ENCODE measurements at places on chromosomes 5 and 9.

- DNase-seq: peak; percentile 14
Observed at GRCh38 chr9:96071076-96071814, 195.8 kb downstream of the ERCC6L2 start.

- no peak for DNase-seq
Observed at GRCh38 chr5:53481159-53481886, 894 bp downstream of the FST start.

DNA sequence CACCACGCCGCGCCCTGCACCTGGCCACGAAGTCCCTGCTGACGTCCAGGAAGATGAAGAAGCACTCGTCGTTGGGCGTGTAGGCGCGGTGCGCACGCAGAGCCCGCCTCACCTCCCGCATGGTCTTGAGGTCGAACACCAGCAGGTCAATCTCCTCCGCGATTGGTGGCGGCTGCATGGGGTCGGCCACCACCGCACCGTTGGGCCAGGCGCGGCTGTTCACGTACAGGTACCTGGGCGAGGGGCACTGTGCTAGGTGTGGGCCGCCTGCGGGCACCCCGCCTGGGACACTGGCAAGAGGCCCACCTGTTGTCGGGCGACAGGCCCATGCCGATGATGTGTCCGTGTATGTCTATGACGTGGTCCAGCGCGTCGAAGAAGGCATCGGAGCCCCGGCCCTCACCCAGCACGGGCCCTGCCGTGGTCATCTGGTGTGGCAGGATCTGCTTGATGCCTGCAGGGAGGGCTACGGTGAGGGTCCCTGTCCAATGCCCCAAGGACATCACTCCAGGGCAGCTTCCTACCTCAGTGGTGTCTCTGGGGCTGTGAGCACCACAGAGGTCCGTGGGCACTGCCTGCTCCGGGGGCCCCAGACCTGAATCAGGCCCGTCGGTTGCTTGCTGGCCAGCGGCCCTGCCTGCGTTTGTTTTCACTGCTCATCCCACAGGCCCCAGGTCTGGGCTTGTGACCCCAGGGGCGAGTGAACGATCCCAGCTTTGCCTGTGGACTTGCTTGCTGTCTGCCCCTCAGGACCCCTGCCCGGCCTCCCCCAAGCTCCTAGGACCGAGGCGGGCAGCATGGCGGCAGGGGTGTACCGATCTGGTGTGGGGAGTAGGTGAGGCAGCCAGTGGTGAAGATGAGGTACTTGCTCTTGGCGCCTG lies 3.1 kb downstream of the FBXW5 start:
- DNase-seq: no peak

DNA sequence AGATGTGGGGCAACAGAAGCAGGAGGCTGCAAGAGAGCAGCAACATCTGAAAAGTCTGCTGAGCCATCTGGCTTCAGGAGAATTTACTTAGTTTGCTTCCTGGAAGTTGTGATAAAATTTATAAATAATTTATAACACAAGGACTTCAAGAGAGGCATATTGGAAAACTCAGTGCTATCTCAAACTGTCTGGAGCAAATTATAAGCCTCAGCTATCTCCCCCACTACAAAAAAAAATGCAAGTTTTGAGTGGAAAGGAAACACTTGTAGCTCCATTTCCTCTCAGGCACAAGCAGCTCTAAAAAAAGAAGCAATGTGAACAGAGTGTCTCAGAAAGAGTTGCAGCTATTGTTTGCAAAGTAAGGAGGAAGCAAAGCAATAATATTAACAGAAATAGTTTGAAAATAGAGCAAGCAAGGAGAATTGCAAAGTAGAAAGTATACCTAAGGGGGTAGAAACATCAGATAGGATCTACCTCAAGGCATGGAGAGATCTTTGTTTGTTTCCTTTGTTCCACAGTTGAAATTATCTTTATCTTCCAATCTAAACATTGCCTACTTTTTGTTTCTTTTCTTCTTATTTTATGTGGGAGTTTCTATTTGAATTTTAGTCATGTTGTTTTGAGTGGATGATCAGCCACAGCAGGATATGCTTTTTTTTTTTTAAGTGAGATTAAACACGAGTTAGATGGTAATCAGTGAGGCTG lies 55.9 kb upstream of the IL6ST start:
- DNase-seq: no peak

- no peak for DNase-seq
Observed at GRCh38 chr5:87410931-87411330, 1.8 kb downstream of the CCNH start.

DNA sequence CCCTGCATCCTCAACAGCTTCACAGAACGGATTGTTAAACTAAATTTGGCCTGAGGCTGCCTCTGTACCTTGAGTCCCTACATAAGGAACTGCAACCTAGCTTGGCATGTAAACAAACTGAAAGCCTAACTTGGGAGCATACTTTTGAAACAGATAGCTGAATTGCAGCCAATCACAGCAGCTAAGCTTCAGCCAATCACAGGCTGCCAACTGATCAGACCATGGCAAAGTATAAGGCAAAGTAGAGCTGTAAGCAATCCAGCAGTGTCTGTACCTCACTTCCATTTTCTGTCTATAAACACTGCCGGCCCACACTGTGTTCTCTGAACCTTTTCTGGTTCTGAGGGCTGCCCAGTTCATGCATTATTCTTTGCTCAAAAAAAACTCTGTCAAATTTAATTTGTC lies 8.9 kb upstream of the ZNF483 start:
- DNase-seq: no peak

- DNase-seq: no peak
Observed at GRCh38 chr5:80739898-80740297, 85.1 kb upstream of the DHFR start.

DNA sequence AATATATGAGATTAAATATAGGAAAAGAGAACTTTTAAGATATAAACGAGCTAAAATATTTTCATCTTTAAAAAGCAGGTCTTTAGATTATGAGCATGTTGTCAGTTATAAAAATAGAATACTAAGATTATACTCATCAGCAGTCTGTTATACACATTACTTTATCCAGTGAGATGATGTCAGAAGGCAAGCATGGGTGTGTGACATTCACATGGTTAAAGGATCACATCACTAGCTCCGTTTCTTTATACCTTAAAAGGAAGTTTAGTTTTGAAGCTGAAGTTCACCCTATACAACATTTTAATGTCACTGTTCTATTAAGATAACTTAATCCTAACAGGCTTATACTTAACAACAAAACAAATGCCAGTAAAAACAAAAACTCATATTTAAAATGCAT lies 59.6 kb downstream of the RICTOR start:
- no peak for DNase-seq

- DNase-seq: peak; percentile 21
Observed at GRCh38 chr9:127505396-127506116, 54.2 kb downstream of the LRSAM1 start.

DNA sequence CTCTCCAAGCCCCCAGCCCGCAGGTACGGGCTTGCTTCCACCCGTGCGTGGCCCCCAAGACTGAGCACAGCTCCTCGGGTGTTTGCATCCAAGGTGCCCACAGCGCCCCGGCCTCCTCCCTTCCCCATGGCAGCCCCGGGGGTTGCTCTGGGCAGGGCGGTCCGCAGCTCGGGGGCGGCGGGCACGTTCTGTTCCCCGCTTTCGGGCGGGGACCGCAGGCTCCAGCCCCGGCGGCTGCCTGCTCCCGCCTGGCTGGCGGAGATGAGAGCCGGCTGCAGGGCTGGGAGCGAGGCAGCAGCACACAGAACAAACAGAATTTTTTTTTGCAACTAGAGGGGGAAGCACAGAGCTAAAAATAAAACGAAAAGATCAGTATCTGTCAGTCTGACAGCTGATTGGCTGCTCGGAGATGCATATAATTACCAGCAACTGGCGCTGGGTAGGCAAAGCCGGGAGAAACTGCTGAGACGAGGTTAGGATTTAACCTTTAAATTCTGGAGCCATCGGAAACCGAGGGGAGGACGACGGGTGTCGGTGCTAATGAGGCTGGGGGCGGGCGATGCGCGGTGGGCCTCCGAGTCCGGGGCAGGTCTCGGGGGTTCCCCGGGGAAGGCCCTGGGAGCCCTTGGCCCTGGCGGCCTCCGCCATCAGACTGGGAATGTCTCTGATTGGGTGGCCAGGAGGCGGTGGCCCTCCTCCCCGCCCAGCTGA lies 142.7 kb upstream of the IER5L start:
- DNase-seq: peak; percentile 40

- DNase-seq: no peak
Observed at GRCh38 chr5:128007939-128008338, 75.6 kb upstream of the SLC12A2 start.

GRCh38 chr5:86439593-86440110 lies 178.1 kb upstream of the COX7C start:
- DNase-seq: no peak

DNA sequence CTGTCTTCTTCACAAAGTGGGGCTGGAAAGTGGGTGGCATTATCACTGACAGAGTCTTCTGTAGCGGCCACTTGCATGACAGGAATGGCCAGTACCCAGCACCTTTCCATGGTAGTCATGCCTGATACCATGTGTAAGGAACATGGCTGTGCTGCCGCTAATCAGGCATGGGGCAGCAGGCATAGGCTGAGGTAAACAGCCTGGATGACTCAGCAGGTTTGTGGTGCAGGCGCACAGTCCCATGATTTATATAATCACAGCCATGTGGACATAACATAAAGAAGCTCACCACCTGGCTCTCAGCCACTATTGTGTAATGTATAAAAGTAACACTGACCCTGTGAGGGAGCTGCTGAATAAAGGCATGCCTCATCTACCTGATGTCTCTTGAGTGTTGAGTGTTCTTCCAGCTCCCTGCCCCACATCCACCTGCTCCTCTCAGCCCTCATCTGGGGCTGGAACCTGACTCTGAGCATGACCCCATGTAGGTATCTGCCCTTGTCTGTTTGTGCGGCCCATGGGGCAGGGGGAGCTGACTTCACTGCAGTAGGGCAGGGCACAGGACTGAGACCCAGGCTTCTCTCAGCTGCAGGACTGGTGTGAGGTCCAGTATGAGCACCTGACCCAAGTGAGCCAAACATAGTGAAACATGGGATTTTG lies 13.2 kb upstream of the ICE1 start:
- no peak for DNase-seq

DNA sequence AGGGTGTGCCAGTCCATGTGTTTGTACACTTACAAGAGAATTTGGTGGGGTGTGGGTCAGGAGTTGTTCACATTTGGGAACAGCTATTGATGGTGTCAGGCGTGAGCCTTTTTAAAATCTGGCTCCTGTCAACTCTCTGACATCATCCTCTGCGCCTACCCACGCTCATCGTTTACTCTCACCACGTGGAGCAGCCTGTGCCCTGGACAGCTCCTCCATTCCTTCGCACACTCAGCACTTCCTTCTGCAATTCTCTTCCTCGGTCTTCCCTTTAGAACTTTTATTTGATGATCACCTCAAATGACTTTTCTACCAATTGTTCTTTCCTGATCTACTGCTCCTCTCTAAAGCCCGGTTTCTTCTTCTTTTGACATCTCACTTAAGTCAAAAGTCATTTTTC lies 42.1 kb upstream of the GNAQ start:
- DNase-seq: no peak

- no peak for DNase-seq
Observed at GRCh38 chr9:15240927-15241326, 66.1 kb downstream of the TTC39B start.
